ENCODE measurements at places on chromosomes 13 and 19.
A peak's percentile ranks its signal among the peaks of the same experiment; 100 is the strongest.

DNA sequence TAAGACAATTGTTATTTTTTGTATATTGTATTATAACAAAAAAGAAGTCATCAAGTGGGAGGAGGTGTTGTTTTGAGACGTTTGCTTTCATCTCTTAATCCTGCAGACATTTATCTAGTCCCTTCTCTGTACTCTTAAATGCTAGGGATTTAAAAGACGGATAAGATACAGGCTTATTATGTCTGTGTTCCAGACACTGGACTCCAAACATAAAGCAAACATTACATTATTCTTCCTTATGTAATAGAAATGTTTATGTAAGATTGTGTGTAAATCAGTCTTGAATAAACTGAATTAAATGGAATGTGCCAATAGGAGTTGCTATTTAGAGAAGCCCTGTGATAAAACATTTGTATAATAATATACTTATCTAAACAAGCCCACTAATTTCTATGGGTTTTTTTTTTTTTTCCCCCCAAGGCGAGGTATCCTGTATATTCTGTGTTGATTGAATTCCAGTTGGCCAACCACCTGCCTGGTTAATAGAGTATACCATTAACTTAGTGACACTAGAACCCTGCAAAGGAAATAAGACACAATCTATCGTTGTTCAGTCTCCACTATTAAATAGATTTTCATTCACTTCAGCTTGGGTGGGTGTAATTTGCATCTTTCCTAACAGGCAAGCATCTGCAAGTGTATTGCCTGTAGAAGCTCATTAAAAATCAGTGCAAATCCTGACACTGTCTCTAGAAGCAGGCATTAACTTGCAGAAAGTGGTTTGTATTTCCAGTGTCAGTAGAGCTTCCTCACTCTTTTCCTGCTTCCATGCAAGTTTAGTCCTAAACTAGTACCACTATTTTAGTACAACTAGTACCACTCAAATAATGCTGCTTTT is 69.0 kb downstream of the LRCH1 start:
- DNase-seq, result no peak

DNA sequence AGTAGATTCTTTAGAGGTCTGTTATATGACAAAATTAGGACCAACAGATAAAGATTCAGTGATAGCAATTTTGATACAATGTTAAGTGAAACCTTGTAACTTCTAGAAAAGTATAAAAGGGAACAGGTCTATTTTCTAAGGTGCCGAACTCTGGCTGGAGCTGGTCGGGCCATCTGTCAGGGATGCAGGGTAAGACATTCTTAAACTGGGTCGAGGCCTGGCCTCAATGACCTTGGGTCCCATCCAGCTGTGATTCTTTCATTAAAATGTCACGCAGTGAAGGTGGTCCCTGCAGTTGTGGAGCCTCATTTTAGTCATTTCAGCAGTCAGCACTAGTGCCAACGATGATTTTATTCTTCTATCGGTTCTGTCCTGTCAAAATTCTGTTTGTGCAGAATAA is 271.9 kb upstream of the SPRY2 start:
- DNase-seq, result no peak

- no peak for DNase-seq
These were observed 18.3 kb downstream of the RASA3 start for GRCh38 chr13:114114006-114114640.

DNA sequence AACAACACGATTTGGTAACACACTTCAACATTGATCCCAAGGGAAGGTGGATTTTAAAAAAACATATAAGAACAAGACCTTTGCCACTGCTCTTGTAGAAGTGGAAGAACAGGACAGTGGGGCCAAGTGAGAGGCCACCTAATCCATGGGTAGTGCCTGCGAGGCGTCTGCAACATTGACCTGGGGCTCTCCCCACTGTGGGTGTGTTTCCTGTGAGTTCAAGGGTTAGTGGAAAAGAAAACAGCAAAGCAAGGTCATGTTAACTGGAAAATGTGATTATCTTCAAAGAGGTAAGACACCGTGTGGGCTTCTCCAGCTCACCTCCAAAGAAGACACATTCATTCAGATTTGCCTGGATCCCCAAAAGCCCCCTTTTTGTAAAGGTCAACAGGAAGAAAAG is 327.0 kb downstream of the UQCRFS1 start:
- DNase-seq, result no peak

- no peak for DNase-seq
These were observed 1268.2 kb downstream of the SLITRK1 start for GRCh38 chr13:82614086-82614485.

- no peak for DNase-seq
These were observed 23.4 kb upstream of the RFC3 start for GRCh38 chr13:33794576-33794975.

DNA sequence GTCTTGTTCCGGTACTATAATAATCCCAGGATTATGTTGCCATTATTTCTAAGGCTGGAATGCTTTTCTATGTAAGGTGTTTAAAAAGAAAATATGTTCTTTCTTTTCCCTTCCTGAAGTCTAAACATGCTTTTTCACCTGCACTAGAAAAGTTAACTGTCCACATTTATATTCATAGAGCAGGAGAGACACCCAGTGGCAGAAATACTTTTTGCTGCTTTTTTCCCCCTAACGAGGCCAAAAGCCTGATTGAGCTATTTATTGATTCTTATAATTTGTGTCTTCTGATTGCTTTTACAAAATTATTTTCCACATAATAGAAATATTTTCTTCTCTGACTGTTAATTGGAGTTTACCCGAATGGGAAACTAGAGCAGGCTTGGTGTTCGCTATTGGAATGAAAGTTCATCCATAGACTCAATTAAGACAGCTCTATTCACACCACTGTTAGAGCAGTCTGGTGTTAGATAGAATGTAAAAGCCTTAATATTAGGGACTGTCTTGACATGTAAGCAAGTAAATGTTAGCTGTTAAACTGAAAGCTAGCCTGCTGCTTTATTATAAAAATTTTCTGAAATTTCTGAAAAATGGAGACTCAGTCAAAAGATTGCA is 15.8 kb downstream of the GPR180 start:
- no peak for DNase-seq

GRCh38 chr13:72804301-72804700 is 22.4 kb downstream of the PIBF1 start:
- no peak for DNase-seq

- no peak for DNase-seq
These were observed 15.5 kb upstream of the RASA3 start for GRCh38 chr13:114147803-114148520.

- peak; percentile 19 for DNase-seq
These were observed 653 bp downstream of the TMTC4 start for GRCh38 chr13:100673713-100674571.

GRCh38 chr19:18408053-18408476 is 10.6 kb upstream of the LRRC25 start:
- no peak for DNase-seq

DNA sequence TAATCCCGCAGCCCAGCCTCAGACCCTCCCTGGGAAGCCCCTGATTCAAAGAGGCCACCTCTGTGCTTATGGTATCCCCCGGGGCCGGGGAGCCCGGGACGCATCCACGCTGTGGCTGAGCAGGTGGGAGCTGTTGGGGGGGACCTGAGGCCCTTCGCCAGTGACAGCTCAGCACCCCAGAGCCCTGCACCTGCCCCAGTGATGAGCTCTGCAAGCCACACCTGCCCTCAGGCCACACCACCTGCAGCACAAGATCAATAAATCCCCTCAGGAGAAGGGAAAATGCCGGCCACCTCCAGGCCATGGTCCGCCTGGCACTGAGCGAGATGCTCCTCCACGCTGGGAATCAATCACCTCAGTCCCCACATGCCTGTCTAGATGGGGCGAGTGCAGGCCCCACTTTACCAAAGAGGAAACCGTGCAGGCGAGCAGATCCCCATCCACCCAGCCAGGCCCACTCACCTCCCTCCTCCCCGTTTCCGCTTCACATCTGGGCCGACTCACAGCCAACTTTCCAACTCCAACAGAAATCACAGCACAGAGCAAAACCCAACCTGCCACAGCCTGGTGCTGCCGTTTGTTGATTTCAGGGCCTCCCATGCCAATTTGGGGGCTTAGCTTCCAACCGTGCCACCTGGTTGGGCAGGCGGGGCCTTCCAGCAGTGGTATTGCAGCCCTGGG is 12.8 kb downstream of the MOB3A start:
- DNase-seq, result peak; percentile 55

- DNase-seq, result no peak
These were observed 1133.5 kb downstream of the OLFM4 start for GRCh38 chr13:54162069-54162468.

DNA sequence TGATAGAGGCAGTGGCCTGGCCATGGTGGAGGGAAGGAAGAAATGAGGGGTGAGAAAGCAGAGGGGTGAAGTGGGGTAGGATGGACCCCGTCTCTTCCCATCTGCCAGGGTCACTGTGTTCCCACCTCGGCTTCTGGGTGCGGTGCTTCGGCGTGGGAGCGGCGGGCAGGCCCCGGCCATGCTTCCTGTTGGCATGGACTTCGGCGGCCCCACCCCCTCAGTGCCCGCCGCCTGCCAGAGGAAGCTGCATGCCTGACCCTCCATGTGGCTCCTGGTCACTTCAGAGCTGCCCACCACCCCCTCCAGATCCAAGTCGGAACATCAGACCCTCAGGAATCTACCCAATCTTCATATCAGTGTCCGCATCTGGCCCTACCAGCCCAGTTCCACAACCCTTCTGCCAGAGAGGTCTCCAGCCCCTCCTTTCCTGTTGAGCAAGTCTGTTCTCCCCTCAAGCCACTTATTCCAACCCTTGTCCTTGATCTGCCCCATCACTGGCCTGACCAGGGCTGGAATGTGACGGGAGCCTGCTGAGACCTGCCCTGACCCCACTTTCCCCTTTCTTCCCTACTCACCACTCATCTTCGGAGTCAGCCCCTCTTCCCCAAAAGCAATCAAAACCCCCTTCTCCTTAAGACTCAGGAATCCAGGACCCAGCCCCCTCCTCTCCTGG is 1.5 kb downstream of the KCNN4 start:
- no peak for DNase-seq

- no peak for DNase-seq
These were observed 63.0 kb downstream of the RFX2 start for GRCh38 chr19:6047256-6047655.

GRCh38 chr19:30402436-30403202 is 30.4 kb downstream of the ZNF536 start:
- DNase-seq, result no peak

GRCh38 chr19:49846408-49846807 is 4.6 kb upstream of the PTOV1 start:
- DNase-seq, result no peak

- DNase-seq, result no peak
These were observed 4.9 kb upstream of the SLC25A15 start for GRCh38 chr13:40784540-40784939.

DNA sequence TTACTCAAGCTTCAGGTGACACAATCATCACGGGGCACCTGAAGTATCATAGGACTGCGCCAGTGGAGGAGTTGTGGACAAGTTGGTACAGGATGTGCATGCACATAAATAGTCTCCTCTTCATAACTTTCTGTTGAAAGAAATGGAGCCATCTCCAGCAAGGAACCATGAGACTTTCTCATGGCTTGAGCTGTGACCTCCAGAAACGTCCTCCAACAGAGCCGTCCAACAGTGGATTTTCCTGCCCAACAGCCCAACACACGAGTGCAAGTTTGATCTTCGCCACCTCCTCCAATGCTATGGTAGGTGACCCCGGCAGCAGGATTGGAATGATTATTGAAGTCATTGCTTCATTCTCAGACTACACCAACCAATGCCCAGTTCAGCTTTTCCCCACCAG is 105.1 kb upstream of the ZNF507 start:
- no peak for DNase-seq

DNA sequence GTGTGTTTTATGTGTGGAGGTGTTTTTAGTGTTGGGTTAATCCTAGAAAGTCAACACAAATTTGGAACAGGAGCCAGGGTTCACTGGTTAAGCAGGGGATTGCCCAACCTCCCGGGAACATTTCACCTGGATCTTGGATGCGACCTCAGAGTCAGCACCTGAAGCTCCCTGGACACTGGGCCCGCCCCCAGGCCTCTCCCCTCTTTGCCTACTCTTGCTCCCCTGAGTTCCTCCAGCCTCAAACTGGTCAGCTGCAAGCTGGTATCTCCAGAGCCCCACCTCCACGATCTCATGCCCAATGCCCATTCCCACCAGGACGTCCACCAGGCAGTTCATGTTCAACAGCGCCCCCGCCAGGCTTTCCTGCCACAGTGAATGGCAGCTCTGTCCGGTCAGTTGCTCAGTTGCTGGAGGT is 9.7 kb downstream of the HSD17B14 start:
- DNase-seq, result no peak

- DNase-seq, result no peak
These were observed 502.3 kb downstream of the KCTD12 start for GRCh38 chr13:76383676-76384461.

DNA sequence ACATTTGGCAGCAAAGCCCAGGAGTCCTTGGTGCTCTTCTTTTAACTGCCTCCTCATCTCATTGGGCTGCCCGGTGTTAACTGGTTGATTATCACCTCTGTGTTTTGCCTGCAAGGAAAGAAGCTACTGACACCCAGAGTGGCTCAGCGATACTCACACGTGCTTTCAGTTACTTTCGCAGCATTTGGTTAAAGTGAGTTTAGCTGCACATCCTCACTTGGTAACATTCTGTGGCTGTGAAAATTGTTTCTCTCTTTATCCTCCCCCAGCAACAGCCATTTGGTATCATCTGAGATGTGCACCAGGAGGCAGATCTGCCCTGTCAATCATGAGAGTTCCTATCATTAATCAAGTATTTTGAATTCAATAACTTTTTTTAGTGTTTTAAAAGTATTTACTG is 44.6 kb upstream of the GPR183 start:
- no peak for DNase-seq

GRCh38 chr13:106110241-106110855 is 425.1 kb downstream of the EFNB2 start:
- DNase-seq, result no peak

Measured in activated T-cell treated with anti-CD3 and anti-CD28 coated beads for 1 hour (primary cell).